ENCODE measurements at places on chromosomes 4 and X. TPM values are rescaled to one million over a fixed set of nuclear protein-coding genes. Genes with fewer than 3 reads are reported as not detected.

GRCh38 chrX:13750204-13750603 lies 15.7 kb downstream of the OFD1 start:
- no peak for DNase-seq

- no peak for DNase-seq
Measured at GRCh38 chr4:38928974-38929373, 61.4 kb downstream of the FAM114A1 start.

- DNase-seq, result no peak
Measured at GRCh38 chrX:22246620-22247019, 26.1 kb upstream of the CBLL2 start.

GRCh38 chrX:34578237-34578636 lies 78.8 kb downstream of the TMEM47 start:
- DNase-seq, result no peak

DNA sequence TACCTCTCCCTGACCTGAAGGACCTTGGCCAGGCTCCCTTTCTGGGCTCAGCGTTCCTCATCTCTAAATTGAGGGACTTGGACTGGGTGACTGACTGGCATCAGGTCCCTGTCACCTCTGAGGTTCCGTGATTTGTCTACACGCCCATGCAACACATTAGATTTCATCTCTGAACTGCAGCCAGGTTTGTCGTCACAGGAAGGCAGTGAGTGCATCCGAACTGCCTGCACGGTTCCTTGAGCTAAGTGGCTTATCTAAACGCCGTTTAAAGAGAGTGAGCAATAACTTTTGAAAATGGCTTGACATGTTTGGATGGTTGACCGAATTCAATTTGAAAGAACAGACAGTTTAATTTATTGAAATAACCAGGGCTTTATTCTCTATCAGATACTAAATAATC lies 70.1 kb downstream of the PCYT1B start:
- DNase-seq, result no peak

GRCh38 chr4:1907848-1908525 lies 36.8 kb downstream of the NSD2 start:
- DNase-seq, result no peak

DNA sequence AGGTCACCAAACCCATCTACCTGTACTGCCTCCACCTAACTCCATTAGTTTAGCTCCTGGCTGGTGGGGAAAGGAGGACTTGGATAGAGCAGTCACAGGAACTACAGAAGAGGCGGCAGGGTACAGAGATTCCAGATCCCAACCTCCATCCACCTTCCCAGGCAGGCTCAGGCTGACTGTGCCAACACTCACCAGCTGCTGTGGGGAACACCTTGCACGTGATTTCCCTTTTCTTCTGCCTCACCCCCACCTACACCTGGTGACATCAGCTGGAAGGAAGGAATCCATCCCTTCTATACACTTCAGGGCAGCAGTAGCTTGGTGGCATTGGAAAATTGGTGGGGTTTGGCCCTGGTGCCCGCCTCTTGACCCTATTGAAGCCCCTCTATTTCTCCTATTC lies 41.5 kb downstream of the EFNB1 start:
- DNase-seq, result no peak

- no peak for DNase-seq
Measured at GRCh38 chr4:181957088-181957487, 286.1 kb upstream of the TENM3 start.

- no peak for DNase-seq
Measured at GRCh38 chr4:189117426-189117825, 823.2 kb upstream of the FRG1 start.

DNA sequence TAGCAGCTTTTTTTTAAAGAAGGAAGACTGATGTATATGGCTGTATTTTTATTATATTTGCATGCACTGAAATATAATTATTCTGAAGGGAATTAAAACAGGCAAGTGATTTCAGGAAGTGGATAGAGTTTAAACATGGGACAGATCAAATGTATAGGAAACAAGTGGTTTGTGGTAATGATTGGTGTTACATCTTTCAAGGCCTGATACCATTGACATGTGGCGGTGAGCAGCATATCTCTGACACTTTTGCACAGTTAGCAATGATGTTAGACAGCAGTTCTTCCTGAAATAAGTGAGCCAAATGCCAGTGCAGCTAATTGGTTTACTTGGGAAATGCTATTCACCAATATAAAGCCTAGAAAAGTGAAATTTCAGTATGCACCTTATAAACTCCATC lies 272.1 kb downstream of the RPA4 start:
- no peak for DNase-seq

GRCh38 chr4:76729460-76729859 lies 168.5 kb downstream of the SOWAHB start:
- no peak for DNase-seq

DNA sequence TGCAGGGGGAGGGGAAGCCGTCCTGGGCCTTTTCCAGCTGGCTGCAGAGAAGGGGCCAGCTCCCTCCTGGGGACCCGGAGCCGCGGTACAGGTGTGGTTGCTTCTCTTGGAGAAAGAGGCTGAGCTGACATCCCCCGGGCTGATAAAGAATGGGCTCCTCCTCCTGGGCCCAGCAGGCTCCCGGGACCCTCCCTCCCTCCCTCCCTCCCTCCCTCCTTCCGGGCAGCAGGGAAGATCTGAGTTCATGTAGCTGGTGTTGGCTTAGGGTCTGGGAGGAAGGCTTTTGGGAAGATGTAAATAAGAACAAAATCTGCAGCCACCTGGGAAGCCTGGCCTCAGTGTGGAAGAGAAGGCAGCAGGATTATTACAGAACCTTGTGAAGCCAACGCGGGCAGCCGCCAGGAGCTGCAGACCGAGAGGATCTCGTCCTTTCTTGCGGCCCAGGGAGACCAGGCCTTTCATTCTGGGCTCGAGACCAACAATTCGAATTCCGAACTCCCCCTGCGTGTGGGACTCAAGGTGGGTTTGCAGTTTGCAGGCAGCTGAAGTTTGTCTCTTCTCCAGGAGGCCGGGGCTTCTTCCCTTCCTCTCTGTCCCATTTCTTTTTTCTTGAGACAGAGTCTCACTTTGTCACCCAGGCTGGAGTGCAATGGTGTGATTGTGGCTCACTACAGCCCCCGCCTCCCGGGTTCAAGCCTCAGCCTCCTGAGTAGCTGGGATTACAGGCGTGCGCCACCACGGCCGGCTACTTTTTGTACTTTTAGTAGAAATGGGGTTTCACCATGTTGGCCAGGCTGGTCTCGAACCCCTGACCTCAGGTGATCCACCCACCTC lies at the start of gene PLCXD1:
PLCXD1 (plus strand) TSS at position 216 of the 834 bp plus-strand sequence. CDS start 2,807 bp downstream, outside the sequence.
- no peak for DNase-seq

GRCh38 chr4:140112576-140112975 lies 41.4 kb downstream of the MAML3 start:
- DNase-seq, result no peak

The F8 gene
- total RNA-seq, result 5.0 TPM

The ZMYM3 gene
- 28.1 TPM for total RNA-seq

The IGFBP7 gene
- 0.69 TPM for total RNA-seq

The DYNLT3 gene
- total RNA-seq, result 8.3 TPM

The GC gene
- 1.2 TPM for total RNA-seq

The HAUS7 gene
- total RNA-seq, result 44.5 TPM

The SPANXN4 gene
- total RNA-seq, result not detected

The SHOX gene
- not detected for total RNA-seq

The SORCS2 gene
- not detected for total RNA-seq

The FGG gene
- total RNA-seq, result 1.8 TPM
